ENCODE measurements at places on chromosomes 16 and 17.

DNA sequence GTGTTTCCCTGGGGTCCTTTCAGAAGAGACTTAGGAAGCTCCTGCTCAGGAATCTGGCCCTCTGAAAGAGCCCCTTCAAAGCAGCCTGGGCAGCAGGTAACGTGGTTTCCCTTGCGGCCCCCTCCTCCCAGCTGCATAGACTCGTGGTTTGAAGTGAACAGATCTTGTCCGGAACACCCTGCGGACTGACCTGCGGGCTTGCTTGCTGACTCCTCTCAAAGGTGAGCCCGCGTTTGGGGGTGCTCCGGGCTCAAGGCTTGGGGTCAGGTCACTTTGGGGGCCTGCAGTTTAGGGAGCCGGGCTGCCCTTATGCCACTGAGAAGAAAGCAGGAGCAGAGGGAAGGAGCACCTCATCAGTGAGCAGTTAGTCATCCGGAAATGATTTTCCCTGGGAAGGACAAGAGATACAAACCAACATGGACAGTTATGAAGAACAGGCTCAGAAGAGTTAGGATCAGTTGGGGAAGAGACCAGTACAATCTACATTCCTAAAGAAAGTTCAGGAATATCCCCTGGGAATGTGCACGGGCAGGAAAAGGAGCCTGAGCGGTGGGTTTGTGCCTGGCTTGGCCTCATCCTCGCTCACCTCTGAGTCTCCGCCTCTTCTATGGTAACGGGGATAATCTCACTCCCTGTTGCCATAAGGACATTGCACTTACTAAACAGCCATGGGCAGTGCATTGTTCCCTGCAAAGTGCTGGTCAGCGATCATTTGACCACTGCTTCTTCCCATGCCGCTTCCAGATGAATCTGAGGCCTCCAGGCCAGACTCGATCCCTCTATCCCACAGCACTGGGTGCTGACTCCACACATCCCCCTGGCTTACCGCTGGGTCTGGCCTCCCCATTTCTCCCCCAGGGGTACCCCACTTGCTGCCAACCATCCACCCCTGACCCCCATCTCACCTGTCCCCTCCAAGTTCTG, 10.0 kb downstream of the LDHD start:
- no peak for DNase-seq

DNA sequence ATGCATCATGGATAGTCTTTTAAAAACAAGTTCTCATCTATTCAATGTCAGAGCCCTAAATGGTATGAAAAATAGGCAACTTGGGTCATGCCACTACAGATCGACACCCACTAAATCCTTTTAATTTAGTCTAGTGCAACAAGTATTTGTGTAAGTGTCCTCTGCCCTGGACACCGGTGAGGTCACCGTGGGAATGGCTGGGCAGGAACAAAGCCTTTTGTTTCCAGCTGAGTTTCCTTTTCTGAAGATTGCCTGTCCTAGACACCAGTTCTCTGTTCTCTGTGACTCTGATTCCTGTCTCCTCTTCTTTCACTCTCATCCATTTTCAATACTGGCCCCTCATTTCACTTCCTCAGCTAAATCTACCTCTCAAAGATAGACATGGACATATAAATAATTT, 446.5 kb downstream of the MAF start:
- no peak for DNase-seq

GRCh38 chr16:84907575-84907974, 87.8 kb downstream of the CRISPLD2 start:
- DNase-seq: no peak

DNA sequence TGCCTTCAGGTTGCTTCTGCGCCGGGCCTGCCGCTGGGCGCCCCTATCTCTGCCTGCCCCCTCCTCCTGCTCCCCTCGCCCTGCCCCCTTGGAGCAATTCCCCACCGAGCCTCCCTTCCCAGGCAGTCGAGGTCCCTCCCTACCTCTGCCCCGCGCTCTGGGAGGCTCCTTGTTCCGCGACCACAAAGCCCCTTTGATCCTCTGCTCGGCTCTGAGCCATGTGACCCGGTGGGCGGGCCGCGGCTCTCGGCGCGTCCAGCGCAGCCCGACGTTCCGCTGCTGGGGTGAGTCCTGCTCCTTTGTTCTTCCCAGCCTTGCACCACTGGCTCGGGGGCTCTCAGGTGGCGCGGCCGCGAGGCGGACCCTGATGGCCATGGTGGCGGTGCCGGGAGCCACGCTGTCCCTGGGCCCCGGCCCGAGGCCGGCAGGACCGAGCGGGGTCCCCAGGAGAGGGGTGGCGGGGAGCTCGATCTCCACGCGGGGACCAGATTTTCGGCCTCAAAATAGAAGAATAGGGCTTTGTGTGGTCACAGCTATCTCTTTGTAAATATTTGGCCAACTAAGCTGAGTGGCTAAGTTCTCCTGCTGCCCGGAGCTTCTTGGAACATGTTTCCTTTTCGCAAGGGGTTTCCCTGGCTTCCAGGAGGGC, 310.6 kb downstream of the SEC14L1 start:
- DNase-seq: no peak

DNA sequence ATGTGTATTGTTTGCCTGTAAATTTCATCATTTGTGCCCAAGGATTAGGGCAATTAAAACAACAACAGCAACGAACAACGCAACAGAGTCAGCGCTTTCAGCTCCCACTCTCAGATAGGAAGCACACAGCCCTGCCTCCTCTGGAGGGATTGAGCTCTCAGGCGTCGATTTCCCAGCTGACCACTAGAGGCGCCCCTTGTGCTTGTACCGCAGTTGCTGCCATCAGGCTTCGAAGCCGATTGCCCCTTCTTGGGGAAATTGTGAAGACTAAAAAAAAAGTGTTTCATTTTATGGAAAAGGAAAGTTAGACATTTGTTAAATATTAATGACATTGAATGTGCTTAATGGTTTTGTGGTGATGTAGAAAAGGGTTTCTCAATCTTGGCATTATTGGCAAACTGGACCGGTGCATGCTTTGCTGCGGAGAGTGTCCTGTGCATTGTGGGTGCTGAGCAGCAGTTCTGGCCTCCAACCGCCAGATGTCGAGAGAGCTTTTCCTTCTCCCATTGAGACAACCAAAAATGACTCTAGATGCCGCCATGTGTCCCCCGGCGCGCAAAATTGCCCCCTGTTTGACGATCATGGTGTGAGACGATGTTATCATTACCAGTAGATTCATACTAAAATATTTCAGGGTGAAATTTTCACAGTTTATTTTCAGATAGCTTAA, 650.4 kb upstream of the RBFOX1 start:
- DNase-seq: no peak
